ENCODE measurements at places on chromosomes 2 and 18.

DNA sequence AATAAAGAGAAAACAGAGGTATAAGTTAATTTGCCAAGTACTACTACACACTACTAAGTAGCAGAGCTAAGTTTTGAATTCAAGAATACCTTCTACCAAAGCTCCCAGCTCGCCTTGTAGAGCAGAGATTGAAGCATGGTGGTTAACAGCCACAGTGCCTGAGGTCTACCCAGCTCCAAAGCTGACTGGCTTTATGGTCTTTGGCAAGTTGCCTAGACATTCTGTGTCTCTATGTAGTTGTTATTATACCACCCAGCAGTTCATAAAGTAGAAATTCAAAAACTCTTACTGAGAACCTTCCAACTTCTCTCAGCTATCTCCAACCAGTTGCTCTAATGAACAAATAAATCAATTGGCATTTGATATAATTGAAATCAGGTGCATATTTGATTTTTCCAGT, 87.8 kb downstream of the PDE11A start:
- peak; percentile 16 for DNase-seq

GRCh38 chr2:26559556-26559955, 81.6 kb downstream of the CIB4 start:
- DNase-seq = no peak

- DNase-seq = no peak
Measured at GRCh38 chr2:149169656-149170055, 131.2 kb downstream of the LYPD6B start.

DNA sequence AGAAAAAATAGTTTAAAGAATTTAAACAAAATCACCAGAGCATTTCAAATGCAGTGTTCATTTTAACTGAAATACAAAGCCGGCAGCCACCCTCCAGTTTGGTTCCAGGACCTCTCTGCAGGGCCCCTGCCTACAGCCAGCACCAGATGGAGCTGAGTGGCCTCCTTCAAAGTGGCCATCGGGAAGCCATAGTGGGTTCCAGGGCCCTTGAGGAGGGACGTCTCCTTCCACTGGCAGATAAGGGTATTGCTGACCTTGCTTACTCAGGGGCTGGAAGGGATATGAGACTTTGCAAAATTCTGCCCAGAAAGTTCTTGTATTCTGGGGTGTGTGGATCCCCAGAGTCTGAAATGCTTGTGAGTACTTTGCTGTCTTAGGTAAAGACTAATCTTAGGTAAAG, 205.2 kb upstream of the APCDD1 start:
- no peak for DNase-seq

DNA sequence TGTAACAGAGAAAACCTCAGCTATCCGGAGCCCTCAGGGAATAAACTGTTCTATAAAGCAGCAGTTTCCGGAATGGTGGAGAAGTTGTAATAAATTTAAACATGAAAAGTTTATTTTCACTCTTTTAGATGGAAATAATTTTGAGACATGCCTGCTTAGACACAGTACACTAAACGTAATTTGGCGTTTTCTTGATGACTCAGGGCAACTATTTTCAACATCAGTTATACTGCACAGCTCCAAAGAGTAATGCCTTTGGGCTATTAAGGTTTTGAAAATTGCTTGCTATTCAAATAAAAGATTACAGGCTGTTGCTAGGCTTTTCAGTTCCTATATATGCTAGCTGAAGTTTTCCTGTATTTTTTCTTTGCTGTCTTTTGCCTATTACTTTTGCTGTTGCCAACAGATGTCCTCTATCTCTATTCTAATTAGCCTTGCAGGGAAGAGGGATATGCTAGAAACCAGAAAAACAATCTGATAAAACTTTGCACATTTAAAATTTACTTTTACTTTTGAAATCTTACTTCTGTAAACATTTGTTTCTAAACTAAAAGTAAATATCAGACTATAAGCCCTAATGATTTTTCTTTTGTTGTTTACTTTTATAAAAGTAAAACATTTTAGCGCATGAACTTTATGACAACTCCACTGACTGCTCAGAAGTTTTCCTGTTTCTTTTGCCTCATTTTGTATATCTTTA, 113.4 kb upstream of the WDSUB1 start:
- peak; percentile 12 for DNase-seq

DNA sequence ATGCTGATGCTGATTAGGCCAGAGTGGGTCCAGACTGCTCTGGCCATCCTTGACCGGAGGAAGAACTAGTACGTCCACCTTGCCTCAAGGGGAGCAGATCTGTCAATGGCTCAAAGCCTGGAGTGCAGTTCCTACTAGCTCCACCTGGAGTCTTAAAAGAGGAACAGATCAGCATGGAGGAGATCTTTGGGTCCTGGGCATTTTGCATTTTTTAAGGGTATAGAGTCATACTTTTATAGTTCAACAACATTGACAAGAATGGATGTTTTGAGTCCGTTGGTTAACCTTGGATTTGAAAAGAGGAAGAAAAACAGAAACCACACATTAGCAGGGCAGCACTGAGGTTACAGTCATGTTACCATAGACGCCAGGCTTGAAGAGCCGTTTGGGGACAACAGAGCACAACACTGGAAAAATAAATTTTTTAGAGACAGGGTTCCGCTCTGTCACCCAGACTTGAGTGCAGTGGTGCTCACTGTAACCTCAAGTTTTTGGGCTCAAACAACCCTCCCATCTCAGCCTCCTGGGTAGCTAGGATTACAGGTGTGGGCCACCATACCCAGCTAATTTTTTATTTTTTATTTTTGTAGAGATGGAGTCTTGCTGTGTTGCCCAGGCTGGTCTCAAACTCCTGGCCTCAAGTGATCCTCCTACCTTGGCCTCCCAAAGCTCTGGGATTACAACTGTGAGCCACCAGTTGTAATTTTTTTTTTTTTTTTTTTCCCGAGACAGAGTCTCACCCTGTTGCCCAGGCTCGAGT, 78.5 kb downstream of the PRKCE start:
- peak; percentile 41 for DNase-seq

- no peak for DNase-seq
Measured at GRCh38 chr2:120317916-120318315, 28.0 kb upstream of the INHBB start.

DNA sequence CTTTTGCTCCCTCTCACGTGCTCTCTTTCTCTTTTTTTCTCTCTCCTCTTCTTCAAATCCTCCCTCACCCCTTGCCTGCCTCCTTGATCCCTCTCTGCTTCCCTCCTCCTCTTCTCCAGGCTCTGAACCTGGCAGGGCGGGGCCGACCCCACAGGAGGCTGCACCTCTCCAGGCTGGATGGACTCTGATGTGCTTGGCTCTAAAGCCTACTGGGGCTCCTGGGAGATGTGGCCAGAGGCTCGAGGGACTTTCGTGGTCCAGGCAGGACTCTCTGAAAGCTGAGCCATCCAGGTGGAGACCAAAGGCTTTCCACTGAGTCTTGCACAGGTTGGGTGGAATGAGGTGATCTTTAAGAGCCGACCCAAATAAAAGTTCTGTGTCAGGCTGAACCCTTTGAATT, 25.4 kb downstream of the DYSF start:
- no peak for DNase-seq

- no peak for DNase-seq
Measured at GRCh38 chr2:30963184-30963583, 155.9 kb upstream of the CAPN13 start.

GRCh38 chr2:12928197-12928774, 211.6 kb downstream of the TRIB2 start:
- peak; percentile 70 for DNase-seq

- DNase-seq = no peak
Measured at GRCh38 chr18:5969355-5969988, 74.2 kb upstream of the TMEM200C start.

DNA sequence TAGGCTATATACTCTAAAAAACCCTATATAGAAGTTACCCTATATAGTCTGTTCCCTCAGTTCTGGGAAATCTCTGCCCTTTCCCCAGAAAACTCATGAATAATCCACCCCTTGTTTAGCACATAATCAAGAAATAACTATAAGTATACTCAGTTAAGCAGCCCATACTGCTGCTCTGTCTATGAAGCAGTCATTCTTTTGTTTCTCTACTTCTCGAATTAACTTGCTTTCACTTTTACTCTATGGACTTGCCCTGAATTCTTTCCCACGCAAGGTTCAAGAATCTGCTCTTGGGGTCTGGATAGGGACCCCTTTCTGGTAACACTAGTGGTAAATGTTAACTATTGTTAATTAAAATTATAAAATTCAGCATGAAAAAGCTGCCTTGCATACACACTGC, 17.4 kb upstream of the AP1S3 start:
- DNase-seq = peak; percentile 8

All from choroid plexus epithelial cell (primary cell).